Activated naive CD4-positive, alpha-beta T cell (primary cell): ENCODE measurements at places on chromosomes 16 and 17.

GRCh38 chr16:81604960-81605383, 160.4 kb downstream of the CMIP start:
- DNase-seq = no peak

DNA sequence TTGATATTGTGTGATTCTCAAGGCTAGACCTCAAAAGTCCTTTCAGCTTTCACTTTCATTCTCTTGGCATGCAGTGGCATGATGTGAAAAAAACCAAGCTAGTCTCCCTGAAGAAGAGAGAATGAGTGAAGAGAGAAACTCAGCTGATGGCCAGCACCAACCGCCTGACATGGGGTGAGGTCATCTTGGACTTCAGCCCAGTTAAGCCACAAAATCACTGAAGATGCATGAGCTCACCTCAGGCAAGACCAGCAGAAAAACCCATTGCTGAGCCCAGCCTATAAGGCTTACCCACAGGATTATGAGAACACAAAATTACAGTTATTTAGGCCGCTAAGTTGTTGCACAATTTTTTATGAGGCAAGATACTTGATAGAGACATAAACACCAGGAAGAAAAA, 496.5 kb downstream of the TOX3 start:
- DNase-seq = no peak

- no peak for DNase-seq
These were observed 586 bp downstream of the GLYR1 start for GRCh38 chr16:4846503-4846900.

GRCh38 chr16:68070806-68071517, 14.2 kb upstream of the NFATC3 start:
- DNase-seq = no peak

- DNase-seq = no peak
These were observed 250.2 kb upstream of the CIBAR2 start for GRCh38 chr16:85362443-85362842.

DNA sequence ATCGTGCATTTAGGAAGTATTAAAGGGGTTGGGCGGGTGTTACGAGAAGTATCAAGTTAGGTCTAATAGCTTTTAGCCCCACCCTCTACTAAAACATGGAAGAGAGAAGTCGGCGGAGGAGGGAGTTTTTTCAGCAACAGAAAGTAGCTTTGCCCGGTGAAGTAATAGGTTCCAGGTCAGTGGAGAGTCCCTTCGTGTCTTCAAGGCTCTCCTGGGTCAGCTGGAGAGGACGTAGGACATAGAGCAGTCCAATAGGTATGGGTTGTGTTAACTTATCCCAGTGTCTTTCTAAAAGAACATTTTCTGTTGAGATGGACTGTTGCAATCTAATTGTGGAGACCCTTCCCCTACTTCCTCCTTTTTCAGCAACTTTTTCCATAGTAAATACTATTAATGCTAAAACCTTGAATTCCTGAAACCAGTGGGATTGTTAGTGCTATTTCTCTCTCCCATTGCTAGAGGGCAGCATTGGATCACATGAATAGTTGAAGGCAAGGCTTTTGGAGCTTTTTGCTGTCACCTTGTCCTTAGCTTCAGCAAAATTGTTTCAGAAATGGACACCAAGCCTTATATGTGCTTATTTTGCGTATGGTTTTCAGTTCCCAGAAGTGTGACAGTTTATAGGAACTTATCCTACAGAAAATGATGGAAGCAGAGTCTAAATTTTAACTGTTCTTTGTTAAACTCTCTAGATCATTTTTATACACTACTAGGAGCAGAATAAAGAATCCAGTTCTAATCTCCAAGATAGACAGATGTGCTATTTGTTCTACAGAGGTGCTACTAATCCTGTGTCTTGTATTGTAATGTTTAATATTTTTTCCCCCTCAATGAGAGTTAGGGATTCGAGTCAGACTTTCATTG, 38.4 kb downstream of the UTP18 start:
- DNase-seq = no peak

DNA sequence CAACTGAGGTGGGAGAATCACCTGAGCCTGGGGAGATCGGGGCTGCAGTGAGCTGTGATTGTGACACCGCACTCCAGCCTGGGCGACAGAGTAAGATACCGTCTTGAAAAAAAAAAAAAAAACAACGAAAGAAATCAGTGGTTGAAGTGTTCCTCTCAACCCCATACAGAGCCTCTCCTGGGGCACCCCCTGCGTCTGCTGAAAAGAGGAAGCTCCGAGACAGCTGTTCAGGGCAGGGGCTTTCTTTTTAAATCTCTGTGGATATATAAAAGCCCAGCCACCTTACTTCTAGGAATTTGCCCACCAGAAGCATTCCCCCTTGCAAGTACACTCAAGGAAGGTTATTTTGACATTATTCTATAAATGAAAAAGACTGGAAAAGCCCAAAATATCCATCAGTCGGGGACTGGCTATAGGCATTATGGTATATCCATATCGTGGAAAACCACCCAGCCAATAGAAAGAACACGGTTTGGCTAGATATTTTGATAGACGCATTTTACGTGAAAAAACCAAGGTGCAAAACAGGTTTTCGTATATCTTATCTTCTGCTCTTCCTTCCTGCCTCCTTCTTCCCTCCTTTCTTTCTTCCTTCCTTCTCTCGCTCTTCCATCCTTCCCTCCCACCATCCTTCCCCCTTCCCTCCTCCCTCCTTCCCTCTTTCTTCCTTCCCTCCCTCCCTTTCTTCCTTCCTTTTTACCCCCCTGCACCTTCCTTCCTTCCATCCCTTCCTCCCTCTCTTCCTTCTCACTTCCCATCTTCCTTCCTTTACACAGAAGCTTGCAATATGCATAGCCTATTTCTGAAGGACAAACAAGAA, 9.2 kb upstream of the CCL22 start:
- no peak for DNase-seq

GRCh38 chr16:73289232-73289631, 241.3 kb upstream of the ZFHX3 start:
- no peak for DNase-seq

- DNase-seq = no peak
These were observed 3.7 kb upstream of the ZDHHC1 start for GRCh38 chr16:67419931-67420330.

DNA sequence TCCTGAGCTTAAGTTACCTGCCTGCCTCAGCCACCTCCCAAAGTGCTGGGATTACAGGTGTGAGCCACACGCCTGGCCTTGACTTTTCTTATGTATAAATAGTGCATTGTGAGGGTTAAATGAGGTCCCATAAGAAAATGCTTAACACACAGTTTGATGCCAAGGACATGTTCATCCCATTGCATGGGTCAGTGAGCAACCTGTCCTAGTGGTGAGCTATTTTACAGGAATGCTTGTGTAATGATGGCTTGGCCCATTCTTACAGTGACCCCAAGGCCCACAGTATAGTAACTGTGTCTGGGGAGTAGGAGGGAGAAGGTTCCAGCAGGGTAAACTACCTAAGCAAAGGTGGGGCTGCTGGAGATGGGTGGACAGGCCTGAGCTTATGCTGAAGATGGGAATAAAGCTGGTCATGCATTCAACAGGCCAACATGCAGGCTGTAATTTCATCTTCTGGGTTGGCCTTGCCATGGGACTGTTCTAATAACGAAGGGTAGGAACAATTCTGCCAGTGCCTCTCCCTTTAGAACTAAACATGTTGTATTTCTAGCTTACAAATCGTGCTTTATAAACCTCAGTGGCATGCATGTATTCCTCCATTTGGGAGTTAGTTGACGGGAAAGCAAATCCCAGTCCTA, 6.2 kb downstream of the ACSF2 start:
- no peak for DNase-seq

DNA sequence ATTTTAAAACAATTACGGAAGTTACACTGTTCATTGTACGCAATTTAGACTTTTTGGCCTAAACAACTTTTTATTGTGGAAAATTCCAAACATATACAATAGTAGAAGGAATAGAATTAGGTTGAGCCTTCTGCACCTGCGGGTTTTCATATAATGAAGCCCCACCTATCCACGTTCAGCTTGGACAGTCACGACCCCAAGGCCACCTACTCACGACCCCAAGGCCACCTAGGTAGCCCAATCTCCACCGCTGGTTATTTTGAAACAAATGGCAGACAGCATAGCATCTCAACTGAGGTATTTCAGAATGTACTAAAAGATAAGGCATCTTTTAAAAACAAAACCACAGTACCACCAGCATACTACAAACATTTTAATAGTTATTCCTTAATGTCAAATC, 631 bp downstream of the NLRC5 start:
- DNase-seq = no peak

DNA sequence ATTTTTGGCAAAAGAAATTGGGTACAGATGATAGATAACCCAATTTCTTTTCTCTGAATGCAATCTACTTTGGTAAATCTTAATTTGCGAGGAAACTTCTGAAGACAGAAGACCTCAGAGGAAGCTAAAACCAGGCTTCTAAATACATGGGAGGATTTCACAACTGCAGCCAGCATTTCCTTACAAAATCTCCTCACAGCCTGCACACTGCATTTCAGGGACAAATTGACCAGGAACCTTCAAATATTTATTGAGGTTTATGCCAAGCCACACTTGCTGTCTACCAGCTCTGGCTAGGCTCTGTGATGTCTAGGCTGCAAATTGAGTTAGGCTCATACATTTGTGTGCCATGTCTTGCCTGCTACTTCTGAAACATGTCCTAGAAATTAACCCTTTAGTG, 167.3 kb upstream of the CDH5 start:
- DNase-seq = no peak
